ENCODE measurements at places on chromosomes 4 and X.
A peak's percentile ranks its signal among the peaks of the same experiment; 100 is the strongest.

DNA sequence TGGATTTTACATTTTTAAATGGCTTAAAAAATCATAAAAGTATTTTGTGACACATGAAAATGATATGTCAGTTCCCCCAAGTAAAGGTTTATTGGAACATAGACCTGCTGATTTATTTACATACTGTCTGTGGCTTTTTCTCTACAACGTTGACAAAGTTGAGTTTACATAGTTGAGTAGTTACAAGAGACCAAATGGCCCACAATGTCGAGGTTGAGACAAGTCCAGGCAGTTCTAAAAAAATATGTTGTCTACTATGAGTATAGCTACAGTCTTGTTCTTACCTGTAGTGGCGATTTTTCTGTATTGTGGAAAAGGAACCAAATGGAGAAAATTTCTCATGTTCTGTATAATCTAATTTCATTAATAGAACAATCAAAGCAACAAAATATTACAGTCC lies 163.2 kb downstream of the FRAS1 start:
- DNase-seq = no peak

GRCh38 chrX:131763674-131764073 lies 219.8 kb downstream of the OR13H1 start:
- peak; percentile 79 for DNase-seq

DNA sequence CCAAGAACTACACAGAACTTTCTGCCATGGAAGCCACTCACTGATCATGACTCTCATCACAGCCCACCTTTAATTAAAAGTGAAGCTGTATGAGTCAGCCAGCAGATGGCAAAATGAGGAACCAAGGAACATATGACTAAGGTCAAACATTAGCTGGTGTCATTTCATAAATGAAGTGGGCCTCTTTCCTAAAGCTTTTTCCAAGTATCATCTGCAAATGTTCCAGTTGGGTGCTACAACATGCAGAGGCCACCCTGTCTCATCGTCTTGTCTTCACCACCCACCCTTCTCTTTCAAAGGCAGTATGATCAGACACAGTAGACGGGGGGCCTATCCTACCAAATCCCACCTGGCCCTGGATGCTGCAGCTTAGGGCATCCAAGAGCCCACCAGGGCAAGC lies 9.2 kb upstream of the EOLA1 start:
- DNase-seq = no peak

GRCh38 chr4:61478340-61478739 lies 278.2 kb downstream of the ADGRL3 start:
- DNase-seq = no peak

- no peak for DNase-seq
Observed at GRCh38 chr4:107114059-107114458, 77.9 kb upstream of the DKK2 start.

DNA sequence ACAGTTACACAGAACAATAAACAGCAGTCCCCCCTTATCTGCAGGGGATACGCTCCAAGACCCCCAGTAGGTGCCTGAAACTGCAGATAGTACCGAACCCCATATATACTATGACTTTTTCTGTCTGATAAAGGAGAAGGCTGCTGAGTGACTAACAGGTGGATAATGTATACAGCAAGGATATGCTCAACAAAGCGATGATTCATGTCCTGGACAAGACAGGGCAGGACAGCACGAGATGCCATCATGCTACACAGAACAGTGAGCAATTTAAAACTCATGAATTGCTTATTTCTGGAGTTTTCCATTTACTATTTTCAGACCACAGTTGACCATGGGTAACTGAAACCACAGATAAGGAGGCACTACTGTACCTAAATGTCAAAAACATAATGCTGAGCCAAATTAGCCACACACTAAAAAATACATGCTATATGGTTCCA lies 76.1 kb downstream of the MANBA start:
- DNase-seq = no peak

GRCh38 chr4:139866276-139866962 lies 200.8 kb downstream of the MGST2 start:
- no peak for DNase-seq

- no peak for DNase-seq
Observed at GRCh38 chr4:174135936-174136406, 147.5 kb downstream of the FBXO8 start.

DNA sequence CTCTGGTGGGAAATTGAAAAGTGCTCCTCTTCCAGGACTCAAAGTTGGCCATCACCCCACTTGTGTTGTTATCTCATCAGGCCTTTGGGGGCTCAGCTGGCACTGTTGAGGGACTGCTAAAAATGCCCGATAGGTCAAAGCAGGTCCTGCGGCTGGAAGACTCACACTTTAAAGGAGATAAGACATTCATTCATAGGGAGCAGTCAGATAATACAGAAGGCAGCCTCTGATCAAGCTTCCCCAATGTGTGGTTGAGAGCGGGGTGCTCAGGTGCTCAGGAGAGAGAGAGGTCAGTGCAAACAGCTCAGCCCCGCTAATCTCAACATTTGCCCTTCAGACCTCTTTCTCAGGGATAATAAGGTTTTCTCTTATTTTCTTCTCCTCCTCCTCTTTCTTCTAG lies 70.3 kb downstream of the TMEM154 start:
- no peak for DNase-seq

DNA sequence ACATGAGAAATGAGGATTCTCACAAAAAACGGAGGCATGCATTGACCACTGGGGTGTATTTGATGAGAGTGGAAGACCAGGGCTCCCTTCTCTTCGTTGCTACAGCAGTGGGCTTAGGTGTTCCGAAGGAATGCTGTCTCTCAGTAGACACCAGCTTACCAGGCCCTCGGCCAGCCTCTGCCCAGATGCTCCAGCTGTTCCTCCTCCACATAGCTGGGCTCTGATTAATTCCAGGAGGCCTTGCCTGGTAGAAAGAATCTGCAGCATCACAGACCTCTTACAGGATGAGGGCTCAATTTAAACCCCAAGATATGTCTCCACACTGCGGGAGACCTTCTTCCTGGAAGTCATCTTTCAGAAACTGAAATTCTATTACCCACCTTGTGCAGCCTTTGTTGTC lies 346.6 kb upstream of the TENM3 start:
- no peak for DNase-seq

DNA sequence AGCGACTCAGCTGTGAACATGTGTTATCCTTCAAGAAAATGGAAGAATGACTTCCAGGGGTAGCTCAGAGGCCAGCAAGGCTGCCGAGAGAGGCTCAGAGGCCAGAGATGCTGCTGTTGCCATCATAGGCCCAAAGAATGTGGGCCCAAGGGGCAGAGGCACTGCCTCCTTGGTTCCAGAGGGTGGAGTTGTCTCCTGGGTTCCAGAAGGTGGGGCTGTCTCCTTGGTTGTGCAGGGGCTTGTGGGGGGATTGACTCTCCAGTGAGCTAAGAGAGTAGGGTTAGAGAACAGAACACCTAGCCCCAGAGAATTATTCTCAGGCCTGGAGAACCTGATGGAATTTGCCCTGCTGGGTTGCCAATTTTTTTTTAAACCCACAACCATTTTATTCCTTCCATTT lies 62.6 kb downstream of the DGKK start:
- DNase-seq = no peak

DNA sequence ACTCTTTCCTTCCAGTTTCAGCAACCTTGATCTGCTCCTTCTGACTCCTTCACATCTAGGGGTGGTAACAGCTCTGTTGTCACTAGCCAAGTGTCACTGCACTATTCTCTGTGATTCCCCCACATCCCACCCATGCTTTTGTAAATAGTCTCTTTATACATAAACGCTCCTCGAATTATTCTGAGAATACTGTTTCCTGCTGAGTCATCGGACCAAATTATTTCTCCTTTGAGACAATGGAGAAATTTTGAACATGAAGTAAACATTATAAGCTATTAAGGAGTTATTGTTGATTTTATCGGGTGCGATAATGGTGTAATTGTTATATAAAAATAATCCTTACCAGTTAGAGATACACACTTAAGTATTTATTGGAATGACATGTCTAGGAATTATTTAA lies 245.1 kb upstream of the RPS6KA3 start:
- DNase-seq = no peak

- no peak for DNase-seq
Observed at GRCh38 chr4:129747756-129748155, 651.8 kb downstream of the C4orf33 start.

GRCh38 chrX:46165411-46165810 lies 379.8 kb downstream of the ZNF674 start:
- no peak for DNase-seq

DNA sequence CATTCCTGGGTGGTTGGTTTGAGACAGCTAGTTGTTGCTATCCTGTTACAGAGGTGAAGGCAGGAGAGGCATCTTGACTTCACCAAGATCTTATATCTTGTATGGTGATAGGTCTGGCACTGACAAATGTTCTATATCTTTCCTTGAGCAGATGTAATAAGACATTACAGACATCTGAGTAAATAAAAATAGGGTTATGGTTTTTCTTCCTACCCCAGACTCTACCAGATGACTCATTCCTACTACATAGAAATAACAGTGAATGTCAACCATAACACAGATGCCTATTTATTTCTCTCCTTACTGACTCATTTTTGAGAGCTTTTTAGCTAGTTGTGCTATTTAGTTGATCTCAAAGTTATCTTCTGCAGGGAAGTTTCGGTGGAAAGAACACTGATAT lies 21.9 kb downstream of the HNRNPH2 start:
- DNase-seq = no peak

DNA sequence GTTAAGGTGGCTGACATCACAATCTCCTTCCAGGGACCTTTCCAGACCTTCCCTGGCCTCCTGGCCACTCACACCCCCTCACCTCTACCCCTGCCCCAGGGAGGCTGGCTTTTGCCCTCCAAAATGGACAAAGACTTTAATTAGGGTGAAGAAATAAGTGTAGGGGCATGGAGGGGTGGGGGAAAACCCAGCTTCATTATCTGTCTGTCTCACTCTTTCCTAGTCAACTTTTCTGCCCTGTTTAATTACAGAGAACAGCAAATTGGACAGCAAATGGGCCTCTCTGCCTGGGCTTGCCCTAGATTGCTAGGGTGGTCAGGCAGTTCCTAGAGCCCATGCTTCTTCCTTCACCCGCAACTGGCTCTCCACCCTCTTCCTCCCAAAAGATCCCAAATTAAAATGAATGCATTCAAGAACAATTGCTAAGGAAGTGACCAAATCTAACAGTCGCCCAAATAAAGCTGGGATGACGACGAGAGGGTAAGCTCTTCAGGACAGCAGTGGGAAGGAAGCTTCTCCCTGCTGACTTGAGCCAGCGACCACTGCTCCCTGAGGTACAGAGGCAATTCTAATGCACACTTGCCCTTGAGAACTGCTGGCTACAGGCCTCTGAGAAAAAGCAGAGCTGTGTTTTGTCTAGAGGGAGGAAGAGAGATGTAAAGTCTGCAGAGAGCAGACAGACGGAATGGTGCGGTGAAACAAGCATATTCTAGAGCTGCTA lies 12.4 kb downstream of the RAI2 start:
- DNase-seq = no peak

DNA sequence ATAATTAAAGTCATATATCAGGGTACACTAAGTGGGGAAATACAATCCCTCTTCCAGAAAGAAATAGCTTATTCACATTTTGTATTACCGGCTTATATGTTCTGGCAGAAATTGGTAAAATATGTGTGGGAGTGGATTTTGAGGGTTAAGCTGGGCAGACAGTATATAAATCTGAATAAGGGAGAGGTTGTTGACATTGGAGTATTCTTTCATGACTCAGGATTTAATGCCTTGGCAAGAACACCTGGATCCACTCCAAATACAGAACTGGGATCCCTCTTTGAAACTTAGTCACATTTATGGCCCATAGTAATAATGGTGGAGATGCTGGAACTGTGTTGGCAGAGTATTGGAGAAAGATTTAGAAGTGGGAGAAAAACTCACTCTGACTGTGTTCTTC lies 54.3 kb upstream of the TET2 start:
- no peak for DNase-seq

- DNase-seq = no peak
Observed at GRCh38 chrX:152600853-152601633, 36.7 kb upstream of the GABRQ start.

DNA sequence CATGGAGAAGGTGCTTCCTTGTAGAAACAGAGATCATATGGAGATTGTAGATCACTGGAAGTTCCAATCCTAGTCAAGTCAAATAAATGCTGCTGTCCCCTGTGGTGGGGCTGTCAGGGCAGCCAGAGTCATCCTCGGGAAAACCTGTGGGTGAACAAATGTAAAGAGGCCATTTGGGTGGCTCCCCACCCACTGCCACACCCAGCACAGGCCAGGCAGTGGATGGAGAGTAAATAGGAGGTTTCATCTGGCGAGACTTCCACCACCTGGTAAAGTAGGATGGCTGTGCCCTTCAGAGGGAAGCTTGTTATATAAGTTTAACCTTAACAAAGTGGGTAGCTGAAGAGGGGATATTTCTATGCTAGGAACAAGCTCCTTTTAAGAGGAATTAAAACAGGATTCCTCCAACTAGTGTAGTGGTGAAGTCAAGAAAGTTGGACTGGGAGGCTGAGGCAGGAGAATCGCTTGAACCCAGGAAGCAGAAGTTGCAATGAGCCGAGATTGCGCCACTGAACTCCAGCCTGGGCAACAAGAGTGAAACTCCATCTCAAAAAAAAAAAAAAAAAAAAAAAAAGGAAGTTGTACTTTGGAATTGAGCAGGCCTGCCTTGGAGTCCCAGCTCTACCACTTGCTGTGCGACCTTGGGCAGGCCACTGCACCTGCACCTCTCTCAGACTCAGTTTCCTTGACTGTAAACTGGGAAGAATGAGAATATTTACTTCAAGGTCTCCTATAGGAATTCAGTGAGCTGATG lies 273.7 kb downstream of the PTTG2 start:
- DNase-seq = peak; percentile 29

GRCh38 chrX:41543668-41544067 lies 96.5 kb downstream of the NYX start:
- no peak for DNase-seq

DNA sequence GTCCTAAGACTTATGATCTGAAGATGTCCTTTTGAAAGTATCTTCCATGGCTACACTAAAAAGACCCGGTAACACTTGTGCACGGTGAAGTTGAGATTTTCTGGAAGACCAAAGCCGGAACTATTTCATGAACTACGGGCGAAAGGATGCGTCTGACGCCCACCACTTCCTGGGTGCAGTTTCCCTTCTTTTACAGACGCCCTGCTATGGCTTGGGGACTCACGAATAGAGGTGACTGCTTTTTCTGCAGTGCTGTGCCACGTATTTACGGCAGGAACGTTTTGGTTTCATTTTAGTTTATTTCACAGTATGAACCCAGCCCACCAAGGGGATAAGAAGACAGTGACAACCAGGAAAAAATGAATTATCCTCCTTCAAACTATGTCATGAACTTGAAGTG lies 180.4 kb downstream of the AFAP1 start:
- no peak for DNase-seq

GRCh38 chr4:16717266-16717970 lies 181.0 kb downstream of the LDB2 start:
- no peak for DNase-seq

- DNase-seq = no peak
Observed at GRCh38 chr4:101919373-101919977, 128.9 kb downstream of the BANK1 start.

GRCh38 chr4:152408514-152409327 lies 127.2 kb downstream of the FBXW7 start:
- no peak for DNase-seq

All from psoas muscle (tissue), 8 donors.